Left lung (tissue), 14 donors: ENCODE measurements at places on chromosomes 12 and 14.

GRCh38 chr12:123278101-123278627, 6.5 kb upstream of the CDK2AP1 start:
- peak overlapping the region; percentile 33 for H3K27ac ChIP-seq
- no peaks in the 10 kb centered on the region for H3K4me1 ChIP-seq
- DNase-seq: no peak
- H3K36me3 ChIP-seq: no peaks in the 10 kb centered on the region
- H3K27me3 ChIP-seq: no peaks in the 10 kb centered on the region

GRCh38 chr12:56836800-56837663, 73.9 kb downstream of the HSD17B6 start:
- peaks cover 6% of the 10 kb centered on the region for H3K4me1 ChIP-seq
- H3K4me3 ChIP-seq: no peak overlapping the region
- H3K27me3 ChIP-seq: no peaks in the 10 kb centered on the region

DNA sequence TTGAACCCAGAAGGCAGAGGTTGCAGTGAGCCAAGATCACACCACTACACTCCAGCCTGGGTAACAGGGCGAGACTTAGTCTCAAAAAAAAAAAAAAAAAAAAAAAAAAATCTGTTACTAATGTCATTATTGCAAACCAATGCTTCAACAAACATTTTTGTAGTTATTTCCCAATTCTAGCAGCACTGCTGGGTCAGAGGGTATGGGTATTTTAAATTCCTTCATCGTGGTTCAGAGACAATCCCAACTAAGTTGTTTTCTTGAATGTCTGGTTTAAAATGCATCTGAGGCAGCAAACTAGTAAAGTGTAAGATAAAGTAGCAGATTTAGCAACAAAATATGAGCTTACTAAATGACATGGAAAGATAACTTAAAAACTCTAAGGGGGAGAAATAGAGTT, 65.6 kb downstream of the FERMT2 start:
- no peak for DNase-seq
- H3K4me3 ChIP-seq: no peak overlapping the region
- no peaks in the 10 kb centered on the region for H3K27me3 ChIP-seq
- H3K27ac ChIP-seq: no peak overlapping the region
- no peaks in the 10 kb centered on the region for H3K4me1 ChIP-seq
- peaks cover 15% of the 10 kb centered on the region for H3K36me3 ChIP-seq

GRCh38 chr12:79935624-79936345, 888 bp upstream of the PPP1R12A start:
- H3K27ac ChIP-seq: peak overlapping the region; percentile 96
- no peaks in the 10 kb centered on the region for H3K36me3 ChIP-seq
- no peak for DNase-seq
- H3K4me1 ChIP-seq: peaks cover 46% of the 10 kb centered on the region

DNA sequence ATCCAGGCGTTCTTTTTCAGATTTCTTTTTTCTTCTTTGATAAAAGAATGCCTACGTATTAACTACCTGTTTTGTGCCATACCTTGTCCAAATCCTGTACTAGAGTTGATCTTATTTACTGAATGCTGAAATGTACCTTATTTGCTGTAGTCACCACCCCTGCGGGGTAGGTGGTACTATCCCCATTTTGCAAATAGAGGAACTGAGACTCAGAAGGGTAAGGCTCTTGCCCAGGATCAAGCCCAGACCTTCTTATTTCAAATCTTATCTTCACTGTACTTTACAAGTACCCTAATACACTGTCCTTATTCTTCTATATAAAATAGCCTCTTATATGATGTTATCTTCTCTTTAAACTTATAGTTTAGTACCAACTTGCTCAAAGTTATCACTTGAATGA, 206.5 kb downstream of the SLC41A2 start:
- no peaks in the 10 kb centered on the region for H3K27me3 ChIP-seq
- peaks cover under 1% of the 10 kb centered on the region for H3K36me3 ChIP-seq
- no peak for DNase-seq
- no peak overlapping the region for H3K4me3 ChIP-seq
- peaks cover 48% of the 10 kb centered on the region for H3K4me1 ChIP-seq

GRCh38 chr12:76356071-76356470, 7.9 kb upstream of the BBS10 start:
- DNase-seq: no peak
- no peak overlapping the region for H3K4me3 ChIP-seq
- no peak overlapping the region for H3K27ac ChIP-seq
- no peaks in the 10 kb centered on the region for H3K4me1 ChIP-seq
- H3K27me3 ChIP-seq: no peaks in the 10 kb centered on the region

DNA sequence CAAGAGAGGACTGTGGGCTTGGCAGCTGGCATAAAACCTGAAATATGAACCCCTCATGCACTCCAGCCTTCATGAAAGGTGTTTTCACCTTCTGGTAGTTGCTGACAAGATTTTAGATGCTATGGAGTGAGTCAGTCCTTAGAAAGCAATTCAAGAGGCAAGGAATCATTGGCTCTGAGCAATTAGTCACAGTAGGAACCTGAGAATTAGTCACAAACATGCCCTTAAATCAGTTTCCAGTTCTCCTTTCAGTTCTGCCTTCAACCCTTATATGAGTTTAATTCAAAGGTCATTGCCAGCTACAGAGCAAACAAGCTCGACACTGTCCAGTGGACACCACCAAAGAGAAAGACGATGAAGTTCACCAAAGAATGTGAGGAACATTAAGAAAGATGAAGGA, 472.3 kb downstream of the GLT1D1 start:
- H3K27ac ChIP-seq: no peak overlapping the region
- H3K4me3 ChIP-seq: no peak overlapping the region
- no peaks in the 10 kb centered on the region for H3K36me3 ChIP-seq
- no peak for DNase-seq
- H3K27me3 ChIP-seq: no peaks in the 10 kb centered on the region

- DNase-seq: no peak
- no peaks in the 10 kb centered on the region for H3K36me3 ChIP-seq
- H3K4me3 ChIP-seq: no peak overlapping the region
- H3K4me1 ChIP-seq: peaks cover 36% of the 10 kb centered on the region
Measured at GRCh38 chr14:67516676-67517075, 16.4 kb upstream of the PLEKHH1 start.

- DNase-seq: no peak
- no peak overlapping the region for H3K27ac ChIP-seq
- no peaks in the 10 kb centered on the region for H3K36me3 ChIP-seq
- H3K4me3 ChIP-seq: no peak overlapping the region
- no peaks in the 10 kb centered on the region for H3K4me1 ChIP-seq
Measured at GRCh38 chr12:106629797-106630659, 47.2 kb downstream of the RFX4 start.

GRCh38 chr14:50067723-50068495, 48.5 kb downstream of the VCPKMT start:
- H3K4me1 ChIP-seq: no peaks in the 10 kb centered on the region
- no peak for DNase-seq
- no peak overlapping the region for H3K27ac ChIP-seq
- no peaks in the 10 kb centered on the region for H3K36me3 ChIP-seq
- no peak overlapping the region for H3K4me3 ChIP-seq

DNA sequence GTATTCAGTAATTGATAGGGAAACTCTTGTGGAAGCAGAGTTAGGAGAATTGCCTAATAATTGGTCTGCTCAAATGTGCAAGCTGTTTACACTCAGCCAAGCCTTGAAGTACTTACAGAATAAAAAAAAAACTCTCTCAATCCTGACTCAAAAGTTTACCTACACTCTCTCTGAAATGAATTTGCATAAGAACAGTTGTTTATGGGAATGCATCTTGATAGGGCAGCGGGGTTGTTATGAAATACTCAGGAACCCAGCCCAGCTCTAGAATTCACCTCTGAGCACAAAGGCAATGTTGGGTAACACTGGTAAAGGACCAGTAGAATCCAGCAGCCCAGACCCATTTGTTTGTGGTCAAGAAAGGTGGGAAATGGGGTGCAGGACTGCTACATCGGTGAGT, 267.0 kb downstream of the CPNE8 start:
- H3K27ac ChIP-seq: no peak overlapping the region
- H3K36me3 ChIP-seq: no peaks in the 10 kb centered on the region
- DNase-seq: no peak

DNA sequence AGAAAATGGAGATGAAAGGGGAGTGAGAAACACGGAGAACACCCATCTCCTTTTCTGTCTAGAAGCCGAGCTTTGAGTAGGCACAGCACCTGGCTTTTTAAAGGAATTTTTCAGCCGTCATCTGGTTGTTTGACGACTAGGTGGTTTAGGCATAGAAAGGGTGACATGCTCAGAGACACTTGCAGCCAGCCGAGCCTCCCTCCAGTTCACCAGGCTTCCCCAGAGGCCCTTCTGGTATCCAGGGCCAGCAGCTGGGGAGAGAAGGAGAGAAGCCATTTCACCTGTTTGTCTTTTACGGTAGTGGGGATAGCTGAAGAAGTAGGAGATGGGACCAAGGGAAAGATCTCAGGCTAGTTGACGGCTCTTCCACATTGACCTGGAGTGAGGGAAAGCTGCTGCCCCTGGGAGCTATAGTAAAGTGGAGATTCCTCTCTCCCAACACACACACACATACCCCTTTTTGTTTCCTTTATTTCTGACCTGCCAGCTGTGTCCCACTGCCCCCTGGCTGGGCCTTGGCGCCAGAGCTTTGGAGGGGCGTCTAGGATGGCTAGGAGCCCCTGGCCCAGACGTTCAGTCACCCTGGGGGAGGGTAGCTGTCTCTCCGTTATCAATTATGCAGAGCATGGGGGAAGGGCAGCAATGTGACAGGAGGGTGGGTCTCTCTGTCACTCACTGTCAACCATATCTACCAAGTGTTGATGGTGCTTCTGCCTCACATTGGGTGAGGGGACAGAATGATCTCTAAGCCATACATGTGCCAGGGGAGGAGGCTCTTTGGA, 5.5 kb downstream of the MAP3K12 start:
- peaks cover 25% of the 10 kb centered on the region for H3K4me1 ChIP-seq
- H3K27me3 ChIP-seq: no peaks in the 10 kb centered on the region
- H3K36me3 ChIP-seq: no peaks in the 10 kb centered on the region

DNA sequence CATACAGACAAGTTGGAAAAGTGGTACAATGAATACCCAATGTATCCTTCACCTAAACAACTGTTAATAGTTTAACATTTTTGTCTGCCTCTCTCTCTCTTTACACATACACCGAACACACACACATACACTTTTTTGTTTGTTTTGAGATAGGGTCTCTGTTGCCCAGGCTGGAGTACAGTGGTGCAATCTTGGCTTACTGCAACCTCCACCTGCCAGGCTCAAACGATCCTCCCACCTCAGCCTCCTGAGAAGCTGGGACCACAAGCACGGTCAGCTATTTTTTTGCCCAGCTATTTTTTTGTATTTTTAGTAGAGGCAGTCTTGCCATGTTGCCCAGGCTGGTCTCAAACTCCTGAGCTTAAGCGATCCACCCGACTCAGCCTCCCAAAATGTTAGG, 16.8 kb downstream of the ZCCHC8 start:
- no peaks in the 10 kb centered on the region for H3K4me1 ChIP-seq
- no peak overlapping the region for H3K27ac ChIP-seq
- H3K36me3 ChIP-seq: peaks cover 95% of the 10 kb centered on the region
- no peak overlapping the region for H3K4me3 ChIP-seq

DNA sequence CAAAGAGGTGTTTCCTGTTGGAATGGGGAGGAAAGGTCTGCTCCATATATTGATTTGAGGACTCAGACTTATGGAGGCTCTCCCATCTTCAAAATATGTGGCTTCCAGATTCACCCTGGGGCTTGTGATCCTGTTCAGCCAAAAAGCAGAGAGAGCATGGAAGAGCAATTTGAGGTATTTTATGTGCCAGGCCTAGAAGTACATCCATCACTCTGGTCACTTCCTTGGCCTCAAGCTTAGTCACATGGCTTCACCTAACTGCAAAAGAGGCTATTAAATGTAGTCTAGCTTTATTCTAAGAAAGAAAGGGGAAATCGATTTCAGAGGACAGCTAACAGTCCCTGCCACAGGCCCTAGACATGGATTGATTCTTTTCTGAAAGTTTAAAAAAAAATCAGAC, 86.2 kb downstream of the C12orf50 start:
- H3K27me3 ChIP-seq: no peaks in the 10 kb centered on the region
- H3K4me3 ChIP-seq: no peak overlapping the region
- no peak for DNase-seq
- no peaks in the 10 kb centered on the region for H3K4me1 ChIP-seq
- H3K36me3 ChIP-seq: no peaks in the 10 kb centered on the region

DNA sequence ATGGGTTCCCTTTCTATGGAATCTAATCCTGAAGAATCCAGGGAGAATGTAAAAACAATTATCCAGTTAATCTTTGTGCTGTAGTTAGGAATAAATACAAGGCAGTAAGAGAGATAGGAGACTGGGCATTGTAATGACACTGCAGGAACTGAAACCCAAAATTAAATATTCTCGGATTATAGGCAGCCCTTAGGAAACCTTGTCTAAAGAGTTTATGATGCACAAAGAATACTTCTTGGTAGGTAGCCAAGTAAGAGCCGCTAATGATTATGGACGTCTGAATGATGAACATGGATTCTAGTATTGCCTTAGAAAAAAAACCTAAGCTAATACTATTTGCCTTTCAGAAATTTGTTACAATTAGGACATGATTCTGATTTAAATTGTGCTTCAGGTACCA, 165.4 kb upstream of the LRIG3 start:
- no peaks in the 10 kb centered on the region for H3K36me3 ChIP-seq
- no peak overlapping the region for H3K27ac ChIP-seq
- no peaks in the 10 kb centered on the region for H3K27me3 ChIP-seq
- H3K4me3 ChIP-seq: no peak overlapping the region
- DNase-seq: no peak

DNA sequence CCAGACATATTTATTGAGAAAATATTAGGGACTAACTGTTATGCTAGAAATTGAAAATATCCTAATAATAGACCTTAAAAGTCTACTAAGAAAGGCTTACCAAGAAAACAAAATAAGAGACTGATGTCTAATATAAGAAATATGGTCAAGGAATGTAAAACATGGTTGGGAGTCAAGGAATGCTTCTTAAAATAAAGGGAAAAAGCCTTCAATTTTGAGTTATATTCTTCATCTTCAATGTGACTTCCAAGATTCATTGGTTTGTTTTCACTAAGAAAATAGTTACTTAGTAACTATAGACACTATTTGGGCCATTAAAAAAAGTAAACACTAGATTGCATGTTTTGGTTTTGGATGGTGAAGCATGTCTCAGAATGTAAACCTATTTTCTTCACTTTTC, 88.1 kb upstream of the ETV6 start:
- H3K4me3 ChIP-seq: no peak overlapping the region
- no peaks in the 10 kb centered on the region for H3K36me3 ChIP-seq
- H3K4me1 ChIP-seq: no peaks in the 10 kb centered on the region
- no peak for DNase-seq
- no peaks in the 10 kb centered on the region for H3K27me3 ChIP-seq
